ENCODE measurements at places on chromosomes 3 and 15.

GRCh38 chr3:140199743-140200142 is 264.8 kb downstream of the CLSTN2 start:
- H3K27ac ChIP-seq = no peak overlapping the region
- no peaks in the 10 kb centered on the region for H3K36me3 ChIP-seq
- no peak overlapping the region for H3K4me3 ChIP-seq
- DNase-seq = no peak

DNA sequence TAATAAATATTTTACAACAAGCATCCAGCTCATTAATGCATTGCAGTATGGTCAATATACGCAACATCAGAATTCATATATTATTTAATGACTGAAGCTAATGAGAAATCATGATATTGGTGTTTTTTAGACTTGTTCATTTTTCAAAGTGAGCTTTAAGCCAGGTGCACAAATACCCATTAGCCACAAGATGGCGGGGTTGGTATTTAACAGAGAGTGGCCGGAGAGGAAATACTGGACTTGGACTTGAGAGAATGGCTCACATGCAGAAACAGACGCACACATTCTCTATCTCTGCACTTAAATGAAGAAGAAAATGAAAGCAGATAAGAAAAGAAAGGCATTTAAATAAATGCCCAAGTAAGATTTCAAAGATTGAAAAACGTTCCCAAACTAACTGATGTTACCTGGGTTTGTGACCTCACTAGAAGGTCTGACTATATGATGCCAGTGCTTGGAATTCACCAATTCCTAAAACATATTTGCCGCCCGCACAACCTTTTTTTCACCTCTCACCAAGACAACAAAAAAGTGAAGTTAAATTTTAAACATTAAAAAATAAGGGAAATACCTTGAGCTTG is 21.2 kb upstream of the CRBN start:
- H3K4me3 ChIP-seq = no peak overlapping the region
- H3K4me1 ChIP-seq = no peaks in the 10 kb centered on the region
- H3K27ac ChIP-seq = no peak overlapping the region

DNA sequence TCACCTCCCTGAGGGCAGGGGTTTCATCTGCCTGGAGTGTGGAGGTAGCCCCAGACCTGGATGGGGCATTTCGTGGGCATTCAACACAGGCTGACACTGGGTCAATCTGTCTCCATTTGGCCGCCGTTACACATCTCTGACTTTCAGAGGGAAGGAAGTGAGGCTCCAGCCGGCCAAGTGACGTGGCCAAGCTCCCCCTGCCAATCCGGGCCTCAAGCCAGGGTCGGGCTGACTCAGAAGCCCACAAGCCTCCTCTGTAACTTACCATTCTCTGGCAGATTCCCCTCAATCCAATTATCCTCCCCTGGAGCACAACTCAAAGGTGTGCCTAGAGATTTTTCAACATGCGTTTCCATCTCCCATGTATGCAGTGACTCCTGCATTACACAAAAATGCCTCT is 227.6 kb downstream of the KLF13 start:
- H3K4me3 ChIP-seq = no peak overlapping the region
- no peaks in the 10 kb centered on the region for H3K27me3 ChIP-seq
- no peak for DNase-seq
- no peak overlapping the region for H3K27ac ChIP-seq
- H3K4me1 ChIP-seq = no peaks in the 10 kb centered on the region

GRCh38 chr3:98897701-98898100 is 3.8 kb downstream of the DCBLD2 start:
- no peak overlapping the region for H3K4me3 ChIP-seq
- no peak overlapping the region for H3K27ac ChIP-seq
- H3K4me1 ChIP-seq = no peaks in the 10 kb centered on the region

DNA sequence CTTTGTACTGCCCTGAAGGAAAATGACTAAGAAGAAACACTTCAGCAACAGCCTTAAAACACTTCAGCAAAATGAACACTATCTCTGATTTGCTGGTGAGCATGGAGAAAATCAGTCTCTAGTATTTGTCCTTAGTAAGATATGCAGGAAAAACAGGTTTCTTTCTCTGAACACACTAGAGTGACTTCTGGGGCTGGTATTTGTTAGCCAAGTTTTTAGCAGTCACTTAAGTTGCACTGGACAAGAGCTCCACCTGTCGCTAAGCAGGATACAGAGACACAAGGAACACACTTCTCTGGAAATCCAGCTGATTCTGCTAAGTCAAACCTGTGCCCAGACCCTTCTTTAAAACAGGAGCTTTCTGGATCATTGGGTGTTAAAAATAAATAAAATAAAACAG is 65.3 kb downstream of the CHAC1 start:
- no peak overlapping the region for H3K27ac ChIP-seq
- H3K36me3 ChIP-seq = peaks cover 12% of the 10 kb centered on the region
- DNase-seq = no peak
- no peaks in the 10 kb centered on the region for H3K27me3 ChIP-seq
- H3K4me1 ChIP-seq = no peaks in the 10 kb centered on the region

All from H9 (cell line).